HS-27A (cell line): ENCODE measurements at places on chromosomes 5 and 9.

DNA sequence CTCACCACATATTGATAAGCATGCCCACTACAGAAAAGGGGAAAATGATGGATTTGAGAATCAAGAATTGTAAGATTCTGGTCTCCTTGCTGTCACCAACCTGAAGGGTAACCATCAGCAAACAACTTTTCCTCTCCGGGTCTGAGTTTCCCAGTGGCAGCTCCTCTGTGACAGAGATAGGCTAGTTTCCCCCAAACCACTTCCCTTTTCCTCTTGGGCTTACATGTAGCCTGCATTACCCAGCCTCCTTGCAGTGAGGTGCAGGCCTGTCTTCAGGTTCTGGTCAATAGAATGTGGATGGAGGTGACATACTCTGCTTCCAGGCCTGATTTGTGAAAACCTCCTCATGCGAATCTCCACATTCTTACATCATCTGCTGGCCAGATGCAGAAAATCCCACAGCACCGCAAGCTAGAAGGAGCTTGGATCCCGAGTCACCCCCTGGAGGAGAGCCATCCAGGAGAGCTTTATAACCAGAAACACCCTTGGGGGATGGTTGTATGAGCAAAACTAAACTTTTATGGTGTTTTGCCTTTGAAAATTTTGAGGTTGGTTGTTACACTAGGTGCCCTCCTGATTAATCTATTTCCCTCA, 206.1 kb downstream of the RGS3 start:
- DNase-seq = no peak

DNA sequence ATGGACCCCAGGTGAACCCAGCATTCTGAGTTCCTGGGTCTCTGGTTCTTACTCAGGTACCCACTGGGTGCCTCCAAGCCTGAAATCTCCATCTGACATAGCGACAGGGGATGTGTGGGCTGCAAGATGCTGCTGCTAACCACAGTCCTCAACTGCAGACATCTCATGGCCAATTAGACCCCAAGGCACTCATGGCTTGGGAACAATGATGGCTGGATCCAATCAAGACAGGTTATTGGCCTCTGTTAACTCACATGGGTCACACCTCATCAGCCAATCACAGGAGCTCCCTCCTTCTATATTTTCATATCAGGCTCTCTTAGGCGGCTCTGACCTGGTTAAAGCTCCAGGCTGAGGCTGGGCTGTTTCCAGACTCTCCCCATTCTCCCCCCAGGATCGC, 57.0 kb downstream of the CXXC5 start:
- no peak for DNase-seq

GRCh38 chr5:179306191-179307012, 38.9 kb downstream of the ADAMTS2 start:
- no peak for DNase-seq

GRCh38 chr5:180670586-180671359, 21.4 kb upstream of the FLT4 start:
- DNase-seq = peak; percentile 3

- no peak for DNase-seq
Observed at GRCh38 chr5:139451878-139452660, 10.5 kb downstream of the ECSCR start.

- no peak for DNase-seq
Observed at GRCh38 chr5:133569347-133569746, 43.0 kb downstream of the FSTL4 start.

- DNase-seq = no peak
Observed at GRCh38 chr9:121670431-121670830, 19.0 kb downstream of the DAB2IP start.

DNA sequence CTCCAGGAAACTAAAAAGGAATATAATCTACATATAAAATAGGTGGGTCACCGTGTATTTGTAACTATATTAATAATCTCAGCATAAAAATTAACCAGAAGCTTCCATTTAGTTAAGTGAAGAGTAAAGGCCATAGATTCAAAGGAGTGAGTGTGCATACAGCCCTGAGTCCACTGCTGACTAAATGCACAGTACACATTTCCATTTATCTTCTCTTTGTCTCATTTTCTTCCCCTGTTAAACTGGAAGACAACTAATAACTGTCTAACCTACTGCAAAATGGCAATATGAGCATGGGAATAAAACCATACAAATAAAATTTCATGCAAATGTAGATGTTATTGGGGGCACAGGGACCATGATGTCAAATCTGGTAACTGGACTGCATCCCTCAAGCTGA, 59.9 kb upstream of the DAB2 start:
- no peak for DNase-seq

DNA sequence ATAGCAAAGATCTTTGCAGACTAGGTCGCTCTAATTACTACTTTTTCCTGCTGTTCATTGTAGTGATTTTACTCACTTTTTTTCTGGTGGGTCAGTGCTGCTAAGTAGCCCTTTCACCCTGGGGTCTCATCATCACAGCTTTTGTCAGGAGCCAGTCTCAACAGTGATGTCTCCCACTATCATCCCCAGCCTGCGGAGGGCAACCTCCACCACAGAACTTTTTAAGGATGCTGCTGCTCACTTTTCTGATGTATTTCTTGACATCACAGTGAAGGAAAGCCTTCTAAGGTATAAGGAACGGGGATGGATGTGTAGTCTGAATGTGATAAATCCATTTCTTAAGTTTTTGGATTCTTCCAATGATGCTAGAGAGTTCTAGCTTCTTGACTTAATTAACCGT, 242.5 kb upstream of the RIOK2 start:
- DNase-seq = no peak

- DNase-seq = no peak
Observed at GRCh38 chr5:111743988-111744387, 13.0 kb downstream of the NREP start.

DNA sequence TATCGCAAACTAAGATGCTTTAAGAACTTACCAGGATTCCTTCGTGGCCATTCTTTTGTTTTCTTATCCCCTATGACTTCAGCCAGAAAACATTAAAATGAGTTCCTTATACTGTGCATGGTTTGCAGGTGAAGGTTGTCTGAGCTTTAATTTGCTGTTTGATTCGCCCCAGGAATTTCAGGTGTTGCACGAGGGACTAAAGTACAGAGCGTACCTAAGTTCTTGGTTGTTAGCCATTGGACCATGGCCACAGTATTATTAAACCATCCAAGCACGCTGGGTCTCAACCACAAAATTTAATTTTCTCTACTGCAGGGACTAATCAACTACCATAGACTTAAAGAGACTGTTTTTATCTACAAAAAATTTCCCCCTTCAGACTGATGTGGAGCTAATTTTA, 208.4 kb upstream of the MPDZ start:
- DNase-seq = no peak
